ENCODE measurements at places on chromosomes 16 and 17.

DNA sequence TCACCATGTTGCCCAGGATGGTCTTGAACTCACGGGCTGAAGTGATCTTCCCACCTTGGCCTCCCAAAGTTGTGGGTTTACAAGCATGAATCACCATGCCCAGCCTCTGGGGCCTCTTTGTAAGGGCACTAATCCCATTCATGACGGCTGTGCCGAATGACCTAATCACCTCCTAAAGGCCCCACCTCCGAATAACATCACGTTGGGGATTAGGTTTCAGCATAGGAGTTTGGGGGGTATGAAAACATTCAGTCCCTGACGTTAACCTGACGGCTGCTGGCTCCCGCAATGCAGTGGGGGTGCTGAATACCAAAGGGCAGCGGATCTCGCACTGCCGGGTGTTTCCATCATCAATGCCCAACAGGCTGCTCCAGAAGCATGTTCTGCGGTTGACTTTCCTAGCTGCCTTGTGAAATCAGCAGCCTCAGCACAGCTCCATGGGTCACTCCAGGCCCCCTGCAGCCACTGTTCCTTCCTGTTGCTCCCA, 120.8 kb upstream of the SEC14L1 start:
- no peak for DNase-seq

DNA sequence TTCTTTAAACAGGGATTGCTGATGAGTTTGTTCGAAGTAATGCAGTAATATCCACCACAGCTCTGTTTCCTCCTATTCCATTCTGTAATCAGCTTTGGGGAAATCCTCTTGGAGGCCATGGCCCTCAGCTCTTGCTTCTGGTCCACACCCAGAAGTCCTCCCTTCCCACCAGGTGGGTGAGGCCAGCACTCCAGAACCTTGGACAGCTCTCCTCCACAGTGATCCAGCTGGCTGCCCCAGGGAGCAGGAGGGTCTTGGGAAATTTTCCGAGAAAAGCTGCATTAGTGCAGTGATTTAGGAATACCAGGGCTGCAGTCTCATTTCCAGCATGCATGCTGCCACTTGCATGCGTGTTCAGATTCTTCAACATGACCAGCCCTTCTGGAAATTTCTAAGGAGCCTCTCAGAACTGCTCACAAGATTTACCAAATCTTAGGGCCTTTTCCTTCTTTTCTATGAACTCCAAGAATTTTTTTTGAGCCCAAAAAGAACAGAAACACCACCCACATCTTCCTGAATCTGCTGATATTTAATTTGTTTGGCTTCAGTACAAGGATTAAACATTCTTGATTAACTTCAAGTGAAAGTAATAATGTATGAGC, 4.2 kb downstream of the SMPD3 start:
- no peak for DNase-seq

DNA sequence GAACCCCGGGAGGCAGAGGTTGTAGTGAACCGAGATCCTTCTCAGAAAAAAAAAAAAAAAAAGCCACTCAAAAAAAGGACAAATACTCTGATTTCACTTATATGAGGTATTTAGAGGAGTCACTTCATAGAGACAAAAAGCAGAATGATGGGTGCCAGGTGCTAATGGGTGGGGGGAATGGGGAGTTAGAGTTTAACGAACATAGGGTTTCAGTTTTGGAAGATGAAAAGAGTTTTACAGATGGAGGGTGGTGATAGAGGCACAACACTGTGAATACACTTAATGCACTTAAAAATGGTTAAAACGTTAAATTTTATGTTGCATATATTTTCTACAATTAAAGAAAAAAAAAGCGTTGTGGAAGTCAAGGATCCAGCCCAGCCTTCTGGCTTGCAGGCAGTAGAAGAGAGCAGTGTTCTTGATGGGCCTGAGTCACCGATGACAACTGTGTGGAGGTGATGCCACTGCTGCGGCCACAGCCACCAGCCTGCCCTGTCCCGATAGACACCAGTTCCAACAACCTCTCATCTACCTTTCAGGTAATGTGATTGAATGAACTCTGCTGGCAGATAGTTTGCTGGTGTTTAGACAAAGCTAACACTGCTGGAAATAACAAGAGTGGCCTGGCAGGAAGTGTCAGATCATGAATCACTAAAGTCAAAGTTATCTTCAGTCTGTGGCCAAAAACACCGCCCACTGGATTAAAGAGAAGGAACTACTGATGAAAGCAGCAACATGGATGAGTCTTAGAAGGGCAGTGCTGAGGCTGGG, 49.9 kb upstream of the COX10 start:
- no peak for DNase-seq

GRCh38 chr17:27848931-27849330, 44.2 kb downstream of the LYRM9 start:
- DNase-seq, result no peak

GRCh38 chr17:4739122-4740024, at the start of the genes CXCL16 and ZMYND15:
Gene CXCL16, minus strand, starts transcription at chr17:4739928. Its CDS starts 589 bp downstream, at chr17:4739339.
Gene ZMYND15, plus strand, starts transcription at chr17:4739833. Its CDS starts 716 bp downstream, at chr17:4740549.
- DNase-seq, result peak; percentile 33

GRCh38 chr16:87700406-87701077, 65.2 kb downstream of the KLHDC4 start:
- no peak for DNase-seq

Data from activated CD8-positive, alpha-beta memory T cell treated with anti-CD3 and anti-CD28 coated beads for 4 hours (primary cell).